Astrocyte of the spinal cord (primary cell): ENCODE measurements at places on chromosomes 12 and 14.

DNA sequence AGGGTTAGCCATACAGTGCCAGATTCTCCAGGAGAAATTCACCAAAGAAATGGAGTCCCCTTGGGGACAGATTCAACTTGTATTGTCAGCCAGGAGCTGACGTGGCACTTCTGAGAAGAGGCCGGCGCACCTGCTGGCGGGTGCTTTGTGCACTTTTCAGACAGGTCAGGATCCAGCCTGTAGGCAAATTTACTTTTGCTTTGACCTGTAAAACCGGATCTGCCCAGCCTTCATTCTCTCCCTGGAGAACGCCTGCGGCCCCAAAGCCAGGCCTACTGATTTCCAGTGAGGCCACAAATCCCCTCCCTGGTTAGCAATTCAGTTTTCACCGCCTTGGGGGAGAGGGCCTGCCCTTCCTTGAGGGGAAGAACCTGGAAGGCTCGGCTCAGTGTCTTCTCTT is 17.4 kb downstream of the P2RX4 start:
- DNase-seq: no peak

DNA sequence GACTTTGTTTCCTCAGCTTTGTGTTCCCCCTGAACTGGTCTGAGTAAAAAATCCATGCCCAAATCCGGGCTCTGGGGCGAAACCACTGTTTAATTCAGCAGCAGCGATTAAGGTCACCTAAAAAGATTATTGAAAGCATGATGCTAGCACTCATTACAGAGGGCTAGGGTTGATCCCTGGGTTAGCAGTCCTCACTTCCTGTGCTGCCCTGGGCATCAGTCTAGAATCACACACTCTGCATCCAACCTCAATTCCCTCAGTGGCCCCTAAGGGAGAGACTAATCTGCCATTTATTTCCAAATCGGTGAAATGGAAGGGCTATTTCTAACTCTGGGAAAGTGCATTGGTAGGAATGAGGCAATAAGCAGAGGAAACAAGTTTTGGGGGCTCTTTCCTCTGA is 107.2 kb downstream of the BTG1 start:
- no peak for DNase-seq

DNA sequence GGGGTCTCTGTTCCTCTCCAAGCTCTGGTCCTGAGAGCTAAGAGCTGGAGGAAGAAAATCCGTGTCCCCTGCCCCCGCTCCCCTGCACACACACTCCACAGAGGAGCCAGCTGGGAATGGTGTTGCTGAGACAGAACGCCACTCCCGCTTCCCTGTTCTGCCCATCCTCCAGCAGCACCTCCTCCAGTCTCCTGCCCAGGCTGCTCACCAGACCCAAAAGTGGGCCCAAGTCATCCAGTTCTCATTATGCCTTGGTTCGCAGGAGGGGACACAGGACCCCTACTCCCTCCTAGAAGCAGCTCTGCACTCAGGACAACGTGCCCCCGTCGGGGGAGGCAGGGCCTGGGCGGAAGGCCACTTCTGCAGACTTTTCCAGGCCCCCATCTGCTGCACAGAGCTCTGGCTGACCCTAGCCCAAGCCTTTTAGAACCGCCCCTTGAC is 830 bp upstream of the TRMT61A start:
- no peak for DNase-seq

DNA sequence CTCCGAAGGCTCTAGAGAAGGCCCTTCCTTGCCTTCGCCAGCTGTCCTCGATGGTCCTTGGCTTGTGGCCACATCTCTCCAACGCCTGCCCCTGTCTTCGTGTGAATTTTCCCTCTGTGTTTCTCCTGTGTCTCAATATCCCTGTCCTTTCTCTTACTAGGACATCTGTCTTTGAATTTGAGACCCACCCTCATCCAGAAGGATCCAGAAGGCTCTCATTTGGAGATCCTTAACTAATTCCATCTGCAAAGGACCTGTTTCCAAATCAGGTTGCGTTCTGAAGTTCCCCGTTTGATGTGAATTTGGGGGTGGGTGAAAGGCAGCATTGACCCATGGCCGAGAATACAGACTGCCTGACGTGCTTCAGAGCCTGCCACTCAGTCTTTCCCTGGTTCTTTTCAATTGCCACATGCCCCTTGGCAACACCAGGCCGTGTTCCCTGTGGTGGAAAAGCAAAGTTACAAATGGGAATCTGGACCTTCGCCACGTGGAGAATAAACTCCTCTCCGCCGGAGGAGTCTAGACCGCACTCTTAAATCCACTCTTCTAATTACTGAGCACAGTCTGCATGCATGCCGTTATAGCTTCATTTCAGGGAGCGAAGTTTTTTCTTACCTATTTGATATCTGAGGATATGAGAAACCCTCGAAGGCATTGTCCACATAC is 158.8 kb downstream of the TMEM132C start:
- DNase-seq: no peak

DNA sequence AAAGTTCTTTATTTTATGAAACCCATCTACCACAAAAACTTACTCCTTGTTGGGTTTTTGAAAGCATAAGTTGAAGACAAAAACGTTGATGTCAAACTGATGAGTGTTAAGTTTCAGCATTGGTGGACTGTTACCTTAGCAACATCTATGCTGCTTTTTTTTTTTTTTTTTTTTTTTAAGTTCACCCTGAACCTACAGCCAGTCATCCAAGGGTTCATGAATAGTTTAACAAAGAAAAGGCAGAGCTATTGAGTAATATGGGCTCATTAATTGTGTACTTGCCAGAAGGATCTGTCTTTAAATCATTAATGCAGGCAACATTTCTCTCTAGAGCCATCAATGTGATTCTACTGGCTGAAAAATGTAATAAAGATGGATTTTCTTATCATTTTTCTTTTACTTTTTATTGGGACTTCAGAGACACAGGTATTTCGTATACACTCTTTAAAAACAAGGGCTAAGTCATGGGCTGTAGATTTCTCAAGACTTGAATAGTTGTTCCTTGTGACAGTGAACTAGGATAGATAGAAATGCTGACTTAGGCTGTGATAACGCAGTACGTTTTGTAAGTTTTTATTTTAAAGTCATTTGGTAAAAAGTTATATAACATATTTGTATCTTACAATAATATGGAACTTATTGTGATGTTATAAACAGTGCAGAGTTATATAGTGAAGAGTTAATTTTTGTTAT is at the start of gene PTPRQ:
Gene PTPRQ (plus strand): TSS at position 262 of the 693 bp plus-strand sequence. CDS start 111 bp downstream, at position 373.
- DNase-seq: no peak

GRCh38 chr12:113778432-113779132 is 187.5 kb downstream of the RBM19 start:
- DNase-seq: no peak
